ENCODE measurements at places on chromosomes 2 and 18. TPM values are rescaled to one million over a fixed set of nuclear protein-coding genes. Genes with fewer than 3 reads are reported as not detected.

GRCh38 chr2:32262105-32262504, 2.6 kb downstream of the NLRC4 start:
- peaks cover 4% of the 10 kb centered on the region for H3K4me1 ChIP-seq
- H3K27me3 ChIP-seq: no peaks in the 10 kb centered on the region
- no peaks in the 10 kb centered on the region for H3K36me3 ChIP-seq
- no peak overlapping the region for H3K4me3 ChIP-seq

DNA sequence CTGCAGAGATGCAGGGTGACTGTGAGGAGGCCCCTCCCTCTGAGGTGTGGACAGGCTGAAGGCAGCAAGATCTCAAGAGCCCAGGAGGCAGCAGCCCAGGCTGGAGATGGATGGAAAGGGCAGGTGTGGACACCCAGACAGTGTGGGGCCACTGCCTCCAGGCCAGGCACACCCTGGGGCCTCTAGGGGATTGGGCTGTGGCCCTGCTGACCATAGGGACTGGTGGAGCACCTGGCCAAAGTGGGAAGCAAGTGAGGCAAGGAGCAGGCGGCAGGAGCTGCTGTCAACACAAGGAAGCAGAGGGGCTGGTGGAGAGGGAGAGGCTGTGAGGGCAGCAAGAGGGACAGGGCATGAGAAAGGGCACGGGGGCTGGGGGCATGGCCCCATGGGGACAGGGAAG, 10.8 kb downstream of the SNED1 start:
- no peak for DNase-seq
- no peaks in the 10 kb centered on the region for H3K36me3 ChIP-seq
- no peak overlapping the region for H3K27ac ChIP-seq
- H3K4me3 ChIP-seq: no peak overlapping the region

- DNase-seq: no peak
- H3K36me3 ChIP-seq: no peaks in the 10 kb centered on the region
- no peak overlapping the region for H3K27ac ChIP-seq
- no peaks in the 10 kb centered on the region for H3K4me1 ChIP-seq
- H3K4me3 ChIP-seq: no peak overlapping the region
- H3K27me3 ChIP-seq: no peaks in the 10 kb centered on the region
These were observed 105.7 kb upstream of the RASGRP3 start for GRCh38 chr2:33370636-33371265.

- no peaks in the 10 kb centered on the region for H3K27me3 ChIP-seq
- H3K36me3 ChIP-seq: no peaks in the 10 kb centered on the region
- no peak overlapping the region for H3K27ac ChIP-seq
- DNase-seq: no peak
These were observed 173.1 kb downstream of the SEPTIN10 start for GRCh38 chr2:109440499-109441156.

GRCh38 chr2:467543-467891, 179.6 kb upstream of the ALKAL2 start:
- H3K36me3 ChIP-seq: no peaks in the 10 kb centered on the region
- H3K27ac ChIP-seq: no peak overlapping the region
- no peak overlapping the region for H3K4me3 ChIP-seq
- DNase-seq: no peak
- no peaks in the 10 kb centered on the region for H3K4me1 ChIP-seq
- H3K27me3 ChIP-seq: peaks cover 13% of the 10 kb centered on the region

The SULT1C2 gene
- not detected for polyA plus RNA-seq

- H3K4me1 ChIP-seq: no peaks in the 10 kb centered on the region
- H3K36me3 ChIP-seq: no peaks in the 10 kb centered on the region
- H3K27ac ChIP-seq: no peak overlapping the region
- no peaks in the 10 kb centered on the region for H3K27me3 ChIP-seq
- no peak overlapping the region for H3K4me3 ChIP-seq
These were observed 88.9 kb upstream of the ST6GAL2 start for GRCh38 chr2:106974891-106975290.

DNA sequence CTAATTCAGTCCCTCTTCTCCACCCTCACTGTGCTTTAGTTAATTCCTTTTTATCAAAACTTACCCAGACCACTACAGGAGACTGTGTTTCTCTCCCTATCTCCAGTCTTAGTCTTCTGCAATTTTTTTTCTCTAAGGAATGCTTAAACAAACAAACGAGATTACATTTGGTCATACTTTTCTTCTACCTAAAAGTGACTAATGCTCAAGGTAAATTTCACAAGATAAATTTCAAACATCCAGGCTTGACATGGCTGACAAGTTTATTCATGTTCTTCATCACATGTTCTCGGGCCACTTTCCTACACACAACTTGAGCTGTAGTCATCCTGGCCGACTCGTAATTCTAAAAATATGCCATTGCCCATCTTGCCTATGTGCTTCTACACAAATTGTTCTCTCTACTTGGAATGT, 23.2 kb upstream of the ACSL3 start:
- no peaks in the 10 kb centered on the region for H3K4me1 ChIP-seq
- no peak overlapping the region for H3K27ac ChIP-seq
- no peaks in the 10 kb centered on the region for H3K27me3 ChIP-seq
- DNase-seq: no peak

DNA sequence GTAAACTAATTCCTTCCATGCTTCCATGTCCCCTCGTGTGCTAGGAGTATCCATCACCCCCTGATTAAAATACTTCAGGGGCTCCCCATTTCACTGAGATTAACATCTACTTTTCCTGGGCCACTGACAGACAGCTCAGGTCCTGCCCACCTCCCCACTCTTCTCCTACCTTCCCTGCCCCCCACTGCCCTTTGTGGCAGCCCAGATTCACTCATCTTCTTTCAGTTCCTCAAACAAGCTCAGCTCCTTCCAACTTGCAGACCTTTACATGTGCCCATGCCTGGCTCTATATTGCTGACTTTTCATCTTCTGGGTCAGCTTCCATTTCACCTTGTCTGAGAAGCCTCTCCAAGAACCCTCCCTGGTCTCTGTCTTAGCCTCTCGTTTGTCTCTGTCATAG, 12.0 kb downstream of the RUFY4 start:
- no peaks in the 10 kb centered on the region for H3K4me1 ChIP-seq
- H3K4me3 ChIP-seq: no peak overlapping the region
- DNase-seq: no peak
- H3K27ac ChIP-seq: no peak overlapping the region
- no peaks in the 10 kb centered on the region for H3K36me3 ChIP-seq

The OTOS gene
- not detected for polyA plus RNA-seq

The LBX2 gene
- polyA plus RNA-seq: 0.23 TPM

DNA sequence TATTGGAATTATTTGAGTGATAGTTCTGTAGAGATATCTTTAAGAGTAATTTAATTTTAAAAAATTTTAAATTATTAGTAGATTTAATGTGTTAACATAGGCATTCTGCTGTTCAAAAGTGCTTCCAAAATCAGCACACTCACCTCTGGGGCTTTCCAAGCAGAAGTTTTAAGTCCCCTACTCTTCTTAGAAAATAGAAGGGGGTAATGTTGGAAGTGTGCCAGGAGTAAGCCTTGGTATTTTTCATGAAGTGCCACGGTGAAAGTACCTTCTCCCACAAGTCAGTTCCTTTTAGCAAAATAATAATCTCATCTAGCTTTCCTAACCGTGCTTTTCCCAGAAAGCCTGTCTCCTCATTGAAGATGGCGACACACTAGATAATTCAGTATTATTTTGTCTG, 3.9 kb upstream of the TNFRSF11A start:
- no peak overlapping the region for H3K27ac ChIP-seq
- peaks cover 12% of the 10 kb centered on the region for H3K4me1 ChIP-seq
- no peak for DNase-seq
- H3K36me3 ChIP-seq: no peaks in the 10 kb centered on the region

GRCh38 chr2:205685314-205686055, 3.2 kb downstream of the NRP2 start:
- no peak overlapping the region for H3K27ac ChIP-seq
- H3K4me1 ChIP-seq: peaks cover 22% of the 10 kb centered on the region
- no peak for DNase-seq
- H3K36me3 ChIP-seq: no peaks in the 10 kb centered on the region

- no peaks in the 10 kb centered on the region for H3K4me1 ChIP-seq
- no peak for DNase-seq
- H3K27me3 ChIP-seq: no peaks in the 10 kb centered on the region
- H3K4me3 ChIP-seq: no peak overlapping the region
These were observed 963.7 kb upstream of the CRIM1 start for GRCh38 chr2:35391736-35392442.

The DPYSL5 gene
- not detected for polyA plus RNA-seq

The EFEMP1 gene
- not detected for polyA plus RNA-seq

DNA sequence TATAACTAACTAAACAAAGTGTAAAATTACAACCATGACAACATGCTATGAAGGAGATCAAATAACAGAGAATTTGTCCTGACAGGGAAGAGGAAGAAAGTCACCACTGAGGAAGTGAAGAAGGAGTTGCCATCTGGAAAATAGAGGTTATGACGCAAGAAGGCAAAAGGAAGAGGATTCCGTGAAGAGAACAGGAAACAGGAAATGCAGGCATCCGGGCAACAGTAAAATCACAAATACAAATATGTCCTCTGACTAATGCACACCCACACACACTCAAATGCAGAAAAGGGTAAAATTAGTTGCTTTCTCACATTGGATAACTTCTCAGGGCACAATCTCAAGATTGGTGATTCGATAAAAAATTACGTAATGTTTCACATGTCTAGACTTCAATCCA, 278.4 kb downstream of the TMX3 start:
- no peak overlapping the region for H3K4me3 ChIP-seq
- no peaks in the 10 kb centered on the region for H3K4me1 ChIP-seq
- H3K36me3 ChIP-seq: no peaks in the 10 kb centered on the region
- no peak for DNase-seq

- no peaks in the 10 kb centered on the region for H3K36me3 ChIP-seq
- H3K4me1 ChIP-seq: peaks cover 16% of the 10 kb centered on the region
- DNase-seq: no peak
- no peaks in the 10 kb centered on the region for H3K27me3 ChIP-seq
- no peak overlapping the region for H3K4me3 ChIP-seq
- H3K27ac ChIP-seq: no peak overlapping the region
These were observed 112.4 kb upstream of the TRIB2 start for GRCh38 chr2:12604341-12604740.

- no peak overlapping the region for H3K4me3 ChIP-seq
- H3K36me3 ChIP-seq: no peaks in the 10 kb centered on the region
- peaks cover 16% of the 10 kb centered on the region for H3K4me1 ChIP-seq
These were observed 18.6 kb downstream of the CDCA7 start for GRCh38 chr2:173373290-173373689.

GRCh38 chr2:48473271-48473670, 56.7 kb upstream of the STON1 start:
- no peaks in the 10 kb centered on the region for H3K4me1 ChIP-seq
- H3K4me3 ChIP-seq: no peak overlapping the region

DNA sequence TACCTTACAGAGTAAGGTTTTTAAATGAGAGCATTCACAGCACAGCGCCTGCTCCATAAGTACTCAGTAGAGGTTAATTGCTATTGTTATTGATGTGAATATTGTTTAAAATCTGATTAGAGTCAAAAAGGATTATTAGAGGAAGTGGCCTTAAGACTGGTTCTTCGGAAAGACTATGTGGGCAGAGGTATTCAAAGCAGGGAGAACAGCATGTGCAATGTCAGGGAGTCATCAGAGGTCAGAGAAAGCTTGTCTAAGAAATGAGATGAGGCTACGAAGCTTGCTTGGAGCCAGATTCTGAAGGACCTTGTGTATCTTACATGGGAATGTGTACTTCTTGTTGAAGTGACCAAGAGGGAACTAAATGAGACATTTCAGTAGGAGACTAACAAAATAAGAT, 49.8 kb downstream of the PMS1 start:
- H3K27ac ChIP-seq: no peak overlapping the region
- no peak for DNase-seq
- no peak overlapping the region for H3K4me3 ChIP-seq
- no peaks in the 10 kb centered on the region for H3K27me3 ChIP-seq
- no peaks in the 10 kb centered on the region for H3K36me3 ChIP-seq
- H3K4me1 ChIP-seq: no peaks in the 10 kb centered on the region

DNA sequence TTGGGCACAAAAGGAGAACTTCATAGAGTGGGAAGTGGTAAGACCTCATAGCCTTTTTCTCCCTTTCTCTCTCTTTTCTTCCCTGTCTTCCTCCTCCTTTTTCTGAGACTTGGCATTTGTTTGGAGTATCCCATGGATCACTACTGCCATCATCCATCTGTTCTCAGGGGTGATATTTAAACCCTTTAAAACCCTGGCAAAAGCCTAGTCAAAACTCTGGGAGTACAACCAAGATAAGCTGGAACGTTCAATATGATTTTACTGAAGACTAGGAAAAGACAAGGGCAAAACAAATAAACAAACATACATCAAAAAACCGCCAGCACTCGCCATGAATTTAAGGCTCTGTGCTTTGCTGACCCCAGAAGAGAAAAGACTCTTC, 253.4 kb downstream of the CLIP4 start:
- no peaks in the 10 kb centered on the region for H3K36me3 ChIP-seq
- H3K27me3 ChIP-seq: peaks cover 4% of the 10 kb centered on the region
- no peak overlapping the region for H3K27ac ChIP-seq
- H3K4me3 ChIP-seq: no peak overlapping the region
- no peaks in the 10 kb centered on the region for H3K4me1 ChIP-seq
- DNase-seq: no peak

- no peaks in the 10 kb centered on the region for H3K27me3 ChIP-seq
- no peak overlapping the region for H3K4me3 ChIP-seq
- no peak for DNase-seq
- no peaks in the 10 kb centered on the region for H3K4me1 ChIP-seq
- no peaks in the 10 kb centered on the region for H3K36me3 ChIP-seq
These were observed 45.1 kb upstream of the RBMS1 start for GRCh38 chr2:160538559-160539355.

DNA sequence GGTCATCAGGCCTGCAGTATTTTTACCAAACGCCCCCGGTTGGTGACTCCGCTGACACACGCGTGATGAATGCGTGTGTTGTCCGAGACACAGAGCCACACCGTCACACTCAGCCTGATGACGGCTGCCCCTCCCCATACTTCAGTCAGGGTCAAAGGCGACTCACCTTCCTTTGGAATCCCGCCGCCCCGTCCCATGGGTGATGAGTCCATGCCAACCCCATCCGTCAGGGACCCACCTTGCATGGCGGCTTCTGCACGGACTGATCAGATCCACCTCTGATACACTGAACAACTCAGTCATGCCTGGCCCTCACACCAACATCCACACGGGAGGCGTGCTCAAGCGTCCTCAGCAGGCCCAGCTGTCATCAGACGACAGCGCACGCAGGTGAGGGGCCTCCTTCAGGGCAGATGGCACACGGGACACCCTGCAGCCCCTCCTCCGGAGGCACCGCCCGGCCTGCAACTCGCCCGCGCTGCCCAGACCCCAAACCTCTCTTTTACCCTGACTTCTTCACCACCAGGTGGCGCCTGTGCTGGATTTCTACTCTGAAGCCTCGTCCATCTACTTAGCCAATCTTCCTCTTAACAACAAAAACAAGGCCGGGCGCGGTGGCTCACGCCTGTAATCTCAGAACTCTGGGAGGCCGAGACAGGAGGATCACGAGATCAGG, 89.2 kb downstream of the ZNF516 start:
- H3K4me3 ChIP-seq: no peak overlapping the region
- DNase-seq: peak; percentile 20
- no peaks in the 10 kb centered on the region for H3K36me3 ChIP-seq
- peaks cover 3% of the 10 kb centered on the region for H3K4me1 ChIP-seq

The KCNG2 gene
- not detected for polyA plus RNA-seq

The PER2 gene
- polyA plus RNA-seq: 0.42 TPM

Measured in CD4-positive, alpha-beta memory T cell (primary cell).